Osteocyte (in vitro differentiated cells): ENCODE measurements at places on chromosomes 4 and X.

- no peak for DNase-seq
Measured at GRCh38 chr4:184189966-184190365, 27.7 kb downstream of the ENPP6 start.

DNA sequence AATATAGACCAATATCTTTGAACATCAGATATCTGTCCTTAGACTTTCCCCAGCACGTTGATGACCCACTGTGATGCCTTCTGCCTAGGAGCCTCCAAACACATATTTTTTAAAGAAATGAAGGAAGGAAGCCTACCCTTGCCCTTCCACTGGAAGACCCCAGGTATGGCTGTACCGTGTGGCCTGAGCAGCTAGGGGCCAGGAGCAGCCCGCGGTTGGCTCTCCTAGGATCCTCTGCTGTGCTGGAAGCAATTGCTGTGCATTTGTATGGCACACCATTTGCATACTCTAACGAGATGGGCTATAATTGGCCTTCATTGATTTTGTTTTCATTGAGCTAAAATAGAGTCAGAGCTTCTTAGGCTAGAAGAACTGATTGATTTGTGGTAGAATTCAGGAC lies 128.8 kb downstream of the GPAT3 start:
- no peak for DNase-seq

- DNase-seq, result no peak
Measured at GRCh38 chr4:133823177-133823576, 378.4 kb downstream of the PABPC4L start.

DNA sequence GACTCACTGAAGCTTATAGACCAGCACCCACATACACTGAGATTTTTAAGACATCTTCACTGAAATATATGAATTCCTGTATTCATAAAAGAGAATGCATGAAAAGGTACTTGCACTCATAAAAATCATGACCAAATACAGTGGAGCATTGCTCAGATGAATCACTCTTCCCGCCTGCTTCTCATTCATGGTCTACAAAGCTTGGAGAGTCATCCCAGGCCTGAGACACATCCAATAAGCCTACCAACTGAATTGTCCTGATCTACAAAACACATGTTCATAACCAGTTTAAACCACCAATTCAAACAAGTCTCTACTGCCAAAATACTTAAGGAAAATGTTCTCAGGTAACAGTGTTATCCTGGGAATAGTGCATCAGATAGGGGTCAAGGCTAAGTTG lies 38.1 kb downstream of the PROM1 start:
- DNase-seq, result no peak

DNA sequence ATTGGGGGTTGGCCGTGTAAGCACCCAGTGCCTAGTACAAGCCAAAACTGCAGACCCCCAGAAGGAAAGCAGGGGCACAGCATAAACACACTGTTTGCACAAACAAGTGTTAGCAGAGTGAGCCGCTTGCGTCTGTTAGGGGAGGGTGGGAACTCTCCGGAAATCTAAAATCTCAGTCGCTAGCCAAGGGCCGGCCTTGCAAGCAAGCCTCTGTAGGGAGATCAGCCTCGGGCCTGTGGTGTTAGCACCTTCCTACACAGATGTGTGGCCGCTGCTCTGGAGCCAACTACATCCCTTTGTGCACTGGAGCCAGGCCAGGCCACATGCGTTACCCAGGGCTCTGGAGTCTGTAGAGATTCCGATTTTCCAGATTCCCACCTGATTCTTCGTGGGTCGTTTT lies 67.1 kb downstream of the GPR143 start:
- DNase-seq, result no peak

- DNase-seq, result no peak
Measured at GRCh38 chr4:128916832-128917231, 107.3 kb downstream of the JADE1 start.

- DNase-seq, result no peak
Measured at GRCh38 chr4:66921433-66921832, 623.9 kb downstream of the CENPC start.

DNA sequence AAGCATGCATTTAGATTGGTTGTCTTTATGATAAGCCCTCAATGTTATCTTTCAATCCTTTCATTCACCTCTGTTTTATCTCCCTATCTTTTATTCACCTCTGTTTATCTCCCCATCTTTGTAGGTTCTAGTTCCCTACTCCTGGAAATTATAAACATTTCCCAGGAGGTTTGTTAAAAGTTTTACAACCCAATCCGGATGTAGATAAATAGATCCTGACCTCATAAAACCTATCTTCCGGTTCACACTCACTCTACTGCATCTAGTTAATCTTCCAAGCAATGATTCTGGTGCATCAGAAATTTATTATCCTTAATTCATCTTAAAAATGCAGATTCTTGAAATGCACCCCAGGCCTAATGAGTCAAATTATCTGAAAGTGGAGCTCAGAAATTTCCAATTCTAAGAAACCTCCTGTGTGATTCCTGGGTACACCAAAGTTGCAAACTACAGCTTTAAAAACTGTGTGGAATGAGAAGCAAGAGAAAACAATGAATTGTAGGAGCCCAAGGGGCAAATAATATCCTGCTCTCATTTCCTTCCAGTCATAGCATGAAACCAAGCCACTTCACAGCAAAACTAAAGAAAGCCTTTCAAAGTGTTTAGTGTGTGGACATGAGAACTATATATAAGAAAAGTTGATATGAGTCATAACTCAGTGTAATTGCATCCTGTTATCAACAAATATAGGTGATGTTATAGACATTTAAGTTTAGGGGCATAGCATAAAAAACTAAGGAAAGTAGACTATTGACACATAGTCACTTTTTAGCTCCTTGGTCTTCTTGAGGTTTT lies 51.1 kb upstream of the UGT8 start:
- DNase-seq, result no peak

DNA sequence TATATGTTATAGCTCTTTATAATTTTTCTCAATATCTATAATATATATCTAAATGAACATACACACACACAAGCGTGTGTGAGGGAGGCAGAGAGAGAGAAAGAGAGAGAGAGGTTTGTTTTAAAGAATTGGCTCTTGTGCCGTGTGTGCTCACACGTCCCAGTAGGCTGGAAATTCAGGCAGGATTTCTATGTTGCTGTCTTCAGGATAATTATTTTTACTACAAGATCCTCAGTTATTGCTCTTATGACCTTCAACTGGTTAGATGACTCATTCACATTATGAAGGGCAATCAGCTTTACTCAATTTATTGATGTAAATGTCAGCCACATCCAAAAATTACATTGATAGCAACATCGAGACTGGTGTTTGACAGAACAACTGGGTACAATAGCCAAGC lies 1520.7 kb upstream of the PCDH7 start:
- DNase-seq, result no peak

GRCh38 chr4:2116687-2117400 lies 57.7 kb downstream of the NAT8L start:
- DNase-seq, result no peak

DNA sequence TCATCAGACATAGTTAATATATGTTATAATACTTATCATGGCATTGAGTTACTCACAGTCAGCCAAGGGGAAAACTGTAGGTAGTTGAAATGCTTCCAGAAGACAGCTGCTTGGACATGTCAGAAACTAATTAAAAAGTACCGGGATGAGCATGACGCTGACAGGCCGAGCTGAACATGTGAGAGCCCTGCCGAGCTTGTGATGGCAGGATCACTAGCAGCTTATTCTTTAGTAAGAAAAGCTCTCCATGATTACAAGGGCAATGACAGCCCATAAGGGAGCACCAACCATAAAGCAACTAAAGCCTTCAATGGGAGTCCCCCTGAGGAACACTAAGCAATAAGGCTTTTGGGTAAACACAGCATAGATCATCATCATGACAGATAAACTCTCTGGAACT lies 435.6 kb downstream of the TLL1 start:
- no peak for DNase-seq

DNA sequence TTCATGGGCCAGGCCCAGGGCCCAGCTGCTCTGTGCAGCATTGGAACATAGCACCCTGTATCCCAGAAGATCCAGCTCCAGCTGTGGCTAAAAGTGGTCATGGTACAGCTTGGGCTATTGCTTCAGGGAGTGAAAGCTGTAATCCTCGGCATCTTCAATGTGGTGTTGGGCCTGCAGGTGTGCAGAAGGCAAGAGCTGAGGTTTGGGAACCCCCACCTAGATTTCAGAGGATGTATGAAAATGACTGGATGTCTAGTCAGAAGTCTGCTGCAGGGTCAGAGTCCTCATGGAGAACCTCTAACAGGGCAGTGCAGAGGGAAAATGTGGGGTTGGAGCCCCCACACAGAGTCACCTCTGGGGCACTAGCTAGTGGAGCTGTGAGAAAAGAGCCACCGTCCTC lies 341.7 kb downstream of the PPP3CA start:
- DNase-seq, result no peak

- DNase-seq, result no peak
Measured at GRCh38 chrX:147340947-147341346, 526.4 kb upstream of the CXorf51A start.

GRCh38 chr4:14958436-14958835 lies 43.8 kb upstream of the CPEB2 start:
- DNase-seq, result no peak

DNA sequence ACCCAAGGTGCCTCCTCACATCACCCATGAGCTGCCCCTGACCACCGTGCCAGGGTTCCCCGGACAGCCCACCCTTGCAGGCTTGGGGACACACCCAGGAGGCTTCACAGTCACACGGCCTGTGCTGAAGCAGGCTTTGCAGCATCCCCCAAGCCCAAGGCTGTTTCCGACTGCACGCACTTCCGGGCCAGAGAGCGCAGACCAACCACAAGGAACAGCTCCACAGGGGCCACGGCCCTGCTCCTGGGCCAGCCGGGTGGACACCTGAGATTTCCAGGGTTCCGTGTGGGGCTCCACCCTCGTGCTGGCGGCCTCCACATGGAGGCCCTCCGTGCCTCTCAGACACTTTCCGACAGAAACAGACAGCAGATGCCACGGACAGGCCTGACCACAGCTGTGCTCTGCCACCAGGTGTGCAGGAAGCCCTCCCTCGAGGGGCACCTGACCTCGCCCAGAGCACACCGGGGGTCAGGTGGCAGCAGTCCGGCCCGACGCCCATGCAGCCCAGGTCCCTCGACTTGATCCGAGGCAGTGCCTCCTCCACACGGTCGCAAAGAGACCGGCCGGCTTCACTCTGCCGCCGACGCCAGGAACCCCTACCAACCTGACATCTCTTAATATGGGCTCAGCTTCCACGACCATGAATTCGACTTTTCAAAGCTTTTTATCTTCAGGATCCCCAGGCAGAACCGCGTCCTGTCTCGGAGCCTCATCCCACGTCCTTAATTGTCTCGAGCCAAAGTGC lies 8.0 kb downstream of the CTBP1 start:
- no peak for DNase-seq

DNA sequence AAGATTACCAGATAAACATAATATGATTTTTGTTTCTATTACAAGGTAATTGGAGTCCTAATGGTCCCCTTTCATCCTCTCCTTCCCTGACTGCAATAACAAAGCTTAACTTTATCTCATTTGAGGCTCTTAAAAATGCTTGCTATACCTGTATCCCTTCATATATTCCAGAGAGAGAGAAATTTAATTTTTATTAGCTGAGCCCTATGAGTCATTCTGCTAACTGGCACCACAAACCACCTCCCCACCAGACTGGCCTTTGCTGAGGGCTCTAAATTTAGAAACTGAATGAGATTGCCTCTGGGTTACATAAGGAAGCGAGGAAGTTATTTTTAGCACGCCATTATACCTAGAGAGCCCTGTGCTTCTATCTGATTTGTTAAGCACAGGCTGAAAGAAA lies 27.4 kb downstream of the CBLL2 start:
- no peak for DNase-seq

DNA sequence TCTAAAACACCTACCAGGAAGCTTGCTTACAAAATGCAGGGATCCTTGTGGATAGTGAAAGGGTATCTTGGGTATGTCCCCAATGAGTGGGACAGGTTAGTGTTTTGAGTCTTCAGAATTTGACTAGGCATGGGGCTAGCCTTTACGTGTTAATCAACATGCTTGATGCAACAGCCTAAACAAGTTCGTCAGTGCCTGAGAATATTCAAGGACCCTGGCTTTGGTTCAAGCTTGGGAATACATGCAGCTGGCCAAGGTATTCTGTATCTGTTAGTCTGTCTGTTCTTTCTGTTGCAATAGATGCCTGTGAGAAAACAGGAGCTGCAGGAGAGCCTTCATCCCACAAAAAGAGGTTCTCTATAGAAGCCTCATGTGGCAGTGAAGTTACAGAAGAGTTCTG lies 149.5 kb downstream of the CCNG2 start:
- no peak for DNase-seq

- DNase-seq, result no peak
Measured at GRCh38 chrX:17086317-17086716, 139.9 kb downstream of the REPS2 start.

GRCh38 chr4:59979061-59979460 lies 1221.1 kb upstream of the ADGRL3 start:
- no peak for DNase-seq

- no peak for DNase-seq
Measured at GRCh38 chrX:37872303-37872655, 24.9 kb upstream of the DYNLT3 start.

DNA sequence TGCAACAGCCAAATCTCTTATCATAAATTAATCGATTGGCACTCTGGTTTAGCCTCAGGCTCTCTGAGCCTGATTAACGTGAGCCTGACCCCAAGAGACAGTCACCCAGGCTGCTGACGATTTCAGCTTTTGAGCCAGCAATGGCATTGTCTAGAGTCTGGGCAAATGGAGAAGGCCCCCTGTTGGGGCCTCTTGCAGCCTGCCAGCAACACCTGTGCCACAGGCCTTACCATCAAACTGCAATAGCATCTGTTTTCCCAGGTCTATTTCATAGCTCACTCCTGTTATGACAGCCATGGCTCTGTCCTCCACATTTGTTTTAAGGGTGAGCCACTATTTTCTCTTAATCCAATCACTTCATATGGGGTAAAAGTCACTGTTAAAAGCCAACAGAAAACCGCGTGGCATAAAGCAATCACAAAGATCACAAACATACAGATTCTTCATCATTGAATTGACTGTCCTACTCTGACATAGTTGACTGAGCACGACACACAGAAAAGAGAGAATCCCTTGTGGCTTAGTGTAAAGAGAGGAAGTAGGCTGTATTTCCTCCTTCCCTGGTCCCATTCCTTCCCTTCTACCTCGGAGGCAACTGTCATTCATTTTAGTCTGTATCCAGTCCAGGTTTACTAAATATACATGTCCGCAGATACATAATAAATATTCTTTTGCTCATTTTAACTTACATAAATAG lies 47.8 kb downstream of the SLC9A7 start:
- DNase-seq, result no peak
